ENCODE measurements at places on chromosomes 5 and 9. TPM values are rescaled to one million over a fixed set of nuclear protein-coding genes. Genes with fewer than 3 reads are reported as not detected.
A peak's percentile ranks its signal among the peaks of the same experiment; 100 is the strongest.

DNA sequence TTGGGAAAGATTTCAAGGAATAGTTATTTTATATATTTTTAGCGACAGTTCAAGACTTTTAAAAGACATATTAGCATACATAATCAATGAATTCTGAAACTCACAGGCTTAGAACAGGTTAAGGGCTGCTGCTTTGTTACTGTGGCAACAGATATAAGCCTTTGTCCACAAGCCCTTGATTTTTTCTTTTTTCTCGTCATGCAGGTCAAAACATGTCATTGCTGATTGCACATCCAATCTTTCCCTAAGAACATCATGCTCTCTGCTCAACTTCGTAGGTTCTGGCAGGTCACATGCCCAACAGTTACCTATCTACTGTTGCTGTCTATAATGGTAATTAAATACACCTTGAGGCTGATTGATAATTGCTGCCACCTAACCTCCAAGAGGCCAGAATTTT lies 172.5 kb upstream of the PTPRD start:
- DNase-seq = no peak

- no peak for DNase-seq
Measured at GRCh38 chr9:118637681-118638080, 731.6 kb downstream of the BRINP1 start.

DNA sequence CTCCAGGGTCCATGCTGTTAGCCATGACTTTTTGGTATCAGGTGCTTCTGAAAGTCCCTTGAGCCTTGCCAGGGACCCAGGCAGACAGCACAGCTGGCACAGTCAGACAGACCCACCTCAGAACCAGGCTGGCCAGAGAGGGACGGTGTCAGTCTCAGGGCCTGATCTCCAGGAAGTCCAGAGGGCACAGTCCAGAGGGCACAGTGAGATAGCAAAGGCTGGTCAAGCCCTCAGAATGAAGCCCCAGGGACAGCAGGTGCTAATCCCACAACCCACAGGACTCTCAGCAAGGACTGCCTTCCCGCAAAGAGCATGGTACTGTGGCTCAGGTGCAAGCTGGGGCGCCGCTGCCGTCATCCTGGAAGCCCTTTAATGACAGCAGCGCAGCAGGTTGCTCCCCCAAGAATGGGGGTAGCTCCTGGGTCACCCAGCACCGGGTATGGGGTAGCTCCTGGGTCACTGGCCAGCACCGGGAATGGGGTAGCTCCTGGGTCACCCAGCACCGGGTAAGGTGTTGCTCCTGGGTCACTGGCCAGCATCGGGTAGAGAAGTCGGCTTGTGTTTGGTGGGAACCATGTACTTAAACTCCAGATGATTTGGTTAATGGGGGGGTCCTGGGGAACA lies 105.6 kb upstream of the PHYKPL start:
- no peak for DNase-seq

DNA sequence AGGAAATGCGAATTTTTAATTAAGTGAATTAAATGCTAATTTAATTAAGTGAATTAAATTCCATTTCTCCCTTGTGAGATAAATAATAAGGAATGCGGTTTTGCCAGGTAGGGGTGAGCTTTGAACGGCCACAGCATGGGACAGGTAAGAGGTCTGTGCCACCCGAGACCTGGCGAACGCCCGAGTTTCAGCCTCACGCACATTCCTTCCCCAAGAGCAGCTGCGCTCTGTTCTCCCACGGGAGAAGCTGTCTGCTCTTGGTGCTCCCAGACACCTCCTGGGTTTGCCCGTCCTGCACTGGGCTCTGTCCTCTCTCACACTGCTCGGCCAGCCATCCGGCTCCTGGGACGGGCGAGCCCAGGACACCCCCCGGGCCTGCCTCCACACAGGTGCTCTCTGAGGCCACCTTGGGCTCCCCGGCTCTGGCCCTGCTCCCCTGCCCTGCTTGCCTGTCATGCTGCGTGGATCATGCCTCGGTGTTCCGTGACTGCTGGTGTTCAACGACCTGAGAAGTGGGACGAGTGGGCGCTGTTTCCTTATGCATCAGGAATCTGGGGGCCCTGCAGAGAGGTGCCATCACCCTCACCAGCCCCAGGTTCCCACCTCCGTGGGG lies 13.7 kb upstream of the CAMSAP1 start:
- DNase-seq = no peak

DNA sequence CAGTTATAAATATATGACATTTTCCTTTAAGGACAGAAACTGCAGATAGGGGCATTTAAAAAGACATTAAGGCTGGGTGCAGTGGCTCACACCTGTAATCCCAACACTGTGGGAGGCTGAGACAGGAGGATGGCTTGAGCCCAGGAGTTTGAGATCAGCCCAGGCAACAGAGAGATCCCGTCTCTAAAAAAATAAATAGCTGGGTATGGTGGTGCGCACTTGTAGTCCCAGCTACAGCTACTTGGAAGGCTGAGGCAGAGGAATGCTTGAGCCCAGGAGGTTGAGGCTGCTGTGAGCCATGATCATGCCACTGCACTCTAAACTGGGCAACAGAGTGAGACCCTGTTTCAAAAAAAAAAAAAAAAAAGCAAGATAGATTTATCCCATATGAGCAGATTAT lies 63.6 kb downstream of the CSNK1A1 start:
- DNase-seq = no peak

DNA sequence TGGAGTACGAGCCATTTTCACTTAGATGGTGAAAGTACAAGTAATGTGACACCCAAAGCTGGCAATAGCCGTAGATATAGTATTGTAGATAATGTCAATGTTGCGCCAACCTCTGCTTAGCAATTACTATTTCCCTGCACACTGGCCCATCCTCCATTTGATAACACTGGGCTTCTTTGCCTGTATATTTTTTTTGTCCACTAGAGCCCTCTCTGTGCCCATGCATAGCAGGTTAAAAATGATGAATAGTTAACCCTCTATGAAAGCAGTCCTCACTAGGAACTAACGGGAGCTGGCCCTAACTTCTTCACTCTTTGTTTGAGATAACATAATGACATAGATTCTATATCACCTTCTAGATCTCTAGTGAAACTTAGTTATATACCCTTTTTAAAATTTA lies 416.8 kb downstream of the TUSC1 start:
- no peak for DNase-seq

The HTR1A gene
- total RNA-seq = not detected

DNA sequence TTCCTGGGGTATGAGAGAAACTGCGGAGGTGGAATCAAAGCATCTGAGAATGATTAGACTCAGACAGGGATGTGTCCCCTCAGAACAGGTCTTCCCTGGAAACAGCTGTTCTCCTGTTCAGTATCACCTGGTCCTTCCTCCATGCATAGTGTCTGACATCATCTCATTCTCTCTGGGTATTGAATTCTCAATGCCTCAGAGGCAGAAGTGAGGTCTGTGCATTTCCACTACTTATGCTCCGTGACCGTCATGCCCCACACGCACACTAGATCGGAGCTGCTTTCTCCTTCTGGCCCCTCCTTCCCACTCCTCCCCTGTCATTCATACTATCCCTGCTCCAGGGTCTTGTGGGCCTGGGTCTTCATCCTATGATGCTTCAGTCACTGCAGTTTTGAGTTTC lies 61.4 kb upstream of the DAB2IP start:
- DNase-seq = no peak

GRCh38 chr5:62340392-62340791 lies 34.4 kb downstream of the KIF2A start:
- no peak for DNase-seq

The SPRY4 gene
- total RNA-seq = 19.4 TPM

- DNase-seq = no peak
Measured at GRCh38 chr5:17817990-17818389, 183.7 kb downstream of the TAF11L14 start.

GRCh38 chr9:21591221-21592062 lies 109.3 kb upstream of the IFNE start:
- peak; percentile 99 for DNase-seq

The OR13J1 gene
- not detected for total RNA-seq

GRCh38 chr9:114507726-114508125 lies 2.5 kb upstream of the WHRN start:
- DNase-seq = no peak

DNA sequence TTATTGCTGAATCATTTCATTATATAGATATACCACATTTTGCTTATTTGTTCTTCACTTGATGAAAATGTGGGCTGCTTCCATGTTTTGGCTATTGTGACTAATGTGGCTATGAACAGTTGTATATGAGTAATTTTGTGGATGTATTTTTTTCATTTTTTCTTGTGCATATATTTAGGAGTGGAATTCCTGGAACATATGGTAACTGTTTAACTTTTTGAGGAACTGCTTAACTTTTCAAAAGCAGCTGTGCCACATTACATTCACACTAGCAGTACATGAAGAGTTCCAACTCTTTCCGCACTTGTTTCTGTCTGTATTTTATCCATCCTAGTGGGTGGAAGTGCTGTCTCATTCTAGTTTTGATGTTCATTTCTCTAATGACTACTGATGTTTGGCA lies 67.8 kb downstream of the JAK2 start:
- peak; percentile 44 for DNase-seq

The FAF2 gene
- 56.2 TPM for total RNA-seq

The LMX1B gene
- total RNA-seq = 0.45 TPM
